GM12878 (cell line): ENCODE measurements at places on chromosomes 7 and 10.

DNA sequence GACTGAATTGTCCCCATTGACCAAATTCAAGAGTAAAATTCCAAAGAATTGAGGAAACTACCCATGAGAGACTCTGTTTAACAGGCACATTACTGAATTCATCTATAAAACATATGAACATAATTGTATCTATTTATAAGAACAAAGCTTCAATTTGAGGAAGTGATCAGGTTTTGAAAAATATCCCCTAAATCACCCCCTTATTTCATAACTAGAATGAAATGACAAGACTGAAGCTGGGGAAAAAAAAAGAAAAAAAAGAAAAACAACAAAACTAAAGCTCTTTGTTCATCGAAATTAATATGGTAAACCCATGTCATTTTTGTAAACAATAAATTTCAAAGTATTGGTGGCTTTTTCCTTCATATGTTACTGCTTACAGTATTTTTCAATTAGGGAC, 184.9 kb upstream of the SEMA3A start:
- no peak for DNase-seq

DNA sequence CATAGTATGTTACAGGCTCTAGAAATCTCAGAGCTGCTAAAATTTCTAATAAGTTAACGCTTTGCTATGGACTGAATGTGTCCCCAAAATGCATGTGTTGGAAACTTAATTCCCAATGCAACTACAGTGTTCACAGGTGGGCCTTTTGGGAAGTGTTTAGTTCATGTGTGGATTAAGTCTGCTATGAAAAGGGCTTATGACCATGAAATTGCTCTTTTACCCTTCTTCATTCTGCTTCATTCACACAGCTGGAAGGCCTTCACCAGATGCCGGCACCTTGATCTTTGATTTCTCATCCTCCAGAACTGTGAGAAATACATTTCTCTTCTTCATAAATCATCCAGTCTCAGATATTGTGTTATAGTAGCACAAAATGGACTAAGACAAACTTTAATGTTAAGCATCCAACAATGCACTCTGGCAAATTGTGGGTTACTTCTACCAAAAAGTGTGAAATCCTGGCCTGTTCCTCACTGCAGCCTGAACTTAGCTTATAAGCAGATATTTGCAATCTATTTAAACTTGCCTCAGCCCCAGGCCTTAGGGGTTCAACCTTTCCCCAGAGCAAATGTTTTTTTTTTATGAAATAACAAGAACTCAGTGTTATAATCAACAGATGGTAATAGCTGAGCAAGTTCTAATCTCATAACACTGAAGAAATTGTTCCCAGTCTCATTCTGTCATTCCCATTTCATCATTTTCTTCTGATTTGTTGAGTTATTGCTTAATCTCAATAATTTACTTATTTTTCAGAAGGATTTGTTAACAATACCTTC, 523.6 kb downstream of the KIF20B start:
- DNase-seq: no peak

DNA sequence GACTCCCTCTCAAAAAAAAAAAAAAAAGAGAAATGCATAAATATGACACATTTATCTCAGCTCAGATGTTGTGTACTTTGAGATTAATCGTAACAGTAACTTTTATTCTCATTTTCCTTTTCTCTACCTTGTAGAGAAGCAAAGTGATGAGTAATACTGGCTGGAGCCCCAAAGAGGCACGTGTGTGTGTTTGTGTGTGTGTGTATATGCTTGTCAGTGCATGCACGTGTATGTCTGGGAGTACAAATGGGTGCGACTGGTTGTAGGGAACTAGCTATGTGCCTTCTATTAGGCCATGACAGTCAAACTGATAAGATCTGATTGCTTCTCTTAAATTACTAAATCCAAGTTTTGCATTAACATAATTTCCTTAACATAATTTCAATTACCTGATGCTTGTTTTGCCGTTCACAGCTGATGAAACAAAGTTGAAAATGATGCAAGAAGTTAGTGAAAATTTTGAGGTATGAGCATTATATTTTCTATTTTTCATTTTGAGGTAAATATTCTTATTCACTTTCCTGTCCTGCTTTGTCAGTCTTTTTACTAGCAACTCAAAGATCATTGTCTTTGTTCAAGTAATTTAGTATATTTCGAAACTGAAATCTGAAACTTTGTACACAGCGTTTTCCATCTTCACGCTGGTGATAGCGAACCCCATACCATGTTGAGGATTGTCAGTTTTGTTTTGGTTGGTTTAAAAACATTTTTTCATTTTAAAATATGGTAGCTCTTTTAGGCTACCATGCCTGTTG, 3.4 kb downstream of the TRRAP start:
- no peak for DNase-seq

DNA sequence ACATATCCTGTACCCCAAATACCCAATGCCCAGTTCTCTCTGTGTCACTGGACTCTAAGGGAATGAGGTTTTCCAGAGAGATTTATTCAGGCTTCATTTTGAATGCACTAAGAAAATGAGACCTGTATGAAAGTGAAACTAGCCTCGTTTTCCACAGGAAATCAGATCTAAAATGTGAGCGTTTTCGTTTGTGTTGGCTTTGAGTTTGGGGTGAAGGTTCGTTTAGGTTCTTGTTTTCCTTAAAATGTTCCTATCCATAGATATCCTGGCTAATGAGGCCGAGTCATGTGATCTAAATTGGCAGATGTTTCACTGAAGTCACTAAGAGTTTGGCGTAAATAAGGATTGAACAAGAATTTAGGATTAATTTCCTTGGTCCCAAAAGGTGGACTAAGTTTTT, 90.9 kb upstream of the BMPER start:
- DNase-seq: no peak

- no peak for DNase-seq
Observed at GRCh38 chr10:6530966-6531365, 49.1 kb downstream of the PRKCQ start.

DNA sequence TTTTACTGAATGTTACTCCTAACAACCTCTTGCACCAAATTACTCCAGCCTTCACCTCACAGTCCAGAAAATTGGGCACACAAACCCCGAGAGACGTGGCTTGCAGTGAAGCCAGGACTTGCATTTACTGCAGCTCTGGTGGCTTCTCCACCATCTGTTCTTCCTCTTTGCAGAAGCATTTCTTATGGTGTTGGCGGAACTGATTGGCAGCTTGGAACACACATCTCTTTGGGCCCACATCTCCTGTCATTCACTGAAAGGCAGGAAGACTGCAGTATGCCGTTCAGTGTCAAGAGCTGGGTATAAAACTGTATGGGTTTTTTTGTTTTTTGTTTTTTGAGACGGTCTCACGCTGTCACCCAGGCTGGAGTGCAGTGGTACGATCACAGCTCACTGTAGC, 38.3 kb upstream of the PRKAR1B start:
- no peak for DNase-seq

GRCh38 chr10:24953675-24954074, 1.3 kb upstream of the PRTFDC1 start:
- no peak for DNase-seq

- no peak for DNase-seq
Observed at GRCh38 chr10:72911758-72912157, 18.2 kb downstream of the OIT3 start.

DNA sequence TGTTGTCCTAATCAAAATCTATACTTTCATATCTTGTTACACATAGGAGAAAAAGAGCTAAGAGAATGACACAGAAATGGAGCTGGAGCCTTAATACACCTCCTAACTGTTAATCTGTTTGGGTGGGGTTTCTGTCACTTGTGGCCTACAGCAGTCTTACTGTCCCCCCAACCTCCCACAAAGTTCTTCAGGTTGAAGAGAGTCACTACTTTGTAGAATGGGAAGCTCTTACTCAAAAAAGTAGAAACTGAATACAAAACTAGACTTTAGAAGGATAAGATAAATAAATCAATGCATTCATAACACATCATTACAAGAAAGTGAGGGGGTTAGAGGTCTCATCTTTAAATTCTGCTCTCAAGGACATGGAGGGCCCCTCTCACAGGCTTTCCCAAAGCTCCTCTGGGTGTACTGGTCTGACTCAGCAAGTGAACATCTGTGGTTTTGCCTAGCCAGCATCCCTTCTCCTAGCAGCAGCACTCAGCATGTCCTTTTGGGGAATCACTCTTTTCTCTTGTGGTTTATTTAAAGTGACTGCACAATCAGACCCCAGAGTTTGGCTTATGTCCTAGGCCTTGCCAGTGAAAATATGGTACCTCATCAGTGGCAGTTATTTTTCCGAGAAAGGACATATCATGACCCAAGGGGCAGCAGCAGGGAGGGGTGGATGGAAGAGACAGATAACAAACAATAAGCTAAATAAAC, 2.0 kb upstream of the BLVRA start:
- DNase-seq: no peak

- no peak for DNase-seq
Observed at GRCh38 chr7:148924011-148924410, 39.9 kb upstream of the EZH2 start.

GRCh38 chr7:142301923-142302550, 44.2 kb upstream of the PRSS58 start:
- no peak for DNase-seq

- DNase-seq: no peak
Observed at GRCh38 chr7:26399736-26400135, 108.1 kb downstream of the SNX10 start.

GRCh38 chr7:30787486-30787885, 16.3 kb downstream of the MINDY4 start:
- no peak for DNase-seq

GRCh38 chr10:35216303-35216905, 89.8 kb downstream of the CREM start:
- DNase-seq: no peak

DNA sequence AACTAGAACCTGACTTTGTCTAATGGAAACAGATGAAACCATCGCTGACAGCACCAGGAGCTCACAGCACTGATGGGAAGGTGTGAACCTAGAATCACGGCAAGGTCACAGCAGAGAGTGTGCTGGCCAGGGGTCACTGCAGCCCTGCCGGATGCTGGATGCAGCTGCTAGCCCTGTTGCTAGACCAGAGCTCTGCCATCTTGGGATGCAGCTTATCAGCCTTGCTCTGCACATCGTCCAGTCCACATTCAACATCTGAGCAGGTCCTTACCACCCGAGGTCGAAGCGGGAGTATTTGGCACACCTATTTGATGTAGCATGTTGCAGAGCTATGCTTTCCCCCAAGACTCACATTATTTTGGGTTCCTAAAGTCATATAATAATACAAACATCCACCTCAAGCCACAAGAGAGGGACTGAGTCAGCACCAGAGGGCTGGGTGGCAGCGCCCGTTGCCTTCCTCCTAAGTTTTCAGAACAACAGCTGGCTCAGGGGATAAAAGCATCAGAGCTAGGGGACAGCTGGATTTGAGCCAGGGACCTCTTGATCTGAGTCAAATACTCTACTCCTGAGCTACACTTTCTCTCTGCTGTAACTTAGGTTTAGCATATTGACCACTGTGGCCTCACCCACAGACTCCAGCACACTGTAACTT, 135.3 kb downstream of the ZNF467 start:
- DNase-seq: no peak

- DNase-seq: no peak
Observed at GRCh38 chr10:78316451-78316931, 282.8 kb downstream of the RPS24 start.

DNA sequence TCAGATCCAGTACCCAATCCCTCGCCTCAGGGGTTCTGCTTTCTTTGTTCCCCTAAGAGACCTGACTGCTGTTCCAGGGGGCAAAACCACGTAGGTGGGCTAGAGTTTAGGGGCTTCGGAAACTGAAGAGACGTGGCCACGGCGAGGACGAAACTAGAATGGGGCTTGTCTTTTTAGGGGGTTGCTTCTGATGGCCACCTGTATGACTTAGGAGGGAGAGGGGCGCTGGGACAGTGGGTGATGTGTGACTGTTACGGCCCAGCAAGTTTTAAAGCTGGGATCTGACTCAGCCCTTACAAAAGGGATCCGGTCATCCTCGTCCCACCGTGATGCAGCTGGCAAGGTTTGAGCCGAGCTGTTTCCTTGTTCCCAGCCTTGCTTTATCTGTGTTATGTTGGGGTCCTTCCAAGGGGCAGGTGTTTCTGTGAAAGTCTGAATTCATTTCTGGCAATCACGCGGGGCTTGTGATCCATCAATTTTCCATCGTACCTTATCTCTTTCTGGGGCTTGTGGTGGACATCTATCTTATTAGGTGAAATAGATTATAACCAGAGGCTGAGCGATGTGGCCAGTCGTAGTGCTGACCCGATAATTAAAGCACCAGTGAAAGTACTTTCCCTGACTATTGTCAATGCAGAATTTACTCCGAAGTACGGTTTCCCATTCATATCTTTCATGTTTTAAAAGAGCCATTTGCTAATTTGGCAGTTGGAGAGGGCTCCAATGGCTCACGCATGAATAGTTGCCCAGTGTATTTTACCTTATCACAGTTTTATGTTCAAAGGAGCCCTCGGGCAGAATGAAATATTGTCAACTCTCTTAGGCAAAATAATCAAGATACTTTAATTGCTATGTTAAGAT, 830 bp downstream of the MET start:
- no peak for DNase-seq

DNA sequence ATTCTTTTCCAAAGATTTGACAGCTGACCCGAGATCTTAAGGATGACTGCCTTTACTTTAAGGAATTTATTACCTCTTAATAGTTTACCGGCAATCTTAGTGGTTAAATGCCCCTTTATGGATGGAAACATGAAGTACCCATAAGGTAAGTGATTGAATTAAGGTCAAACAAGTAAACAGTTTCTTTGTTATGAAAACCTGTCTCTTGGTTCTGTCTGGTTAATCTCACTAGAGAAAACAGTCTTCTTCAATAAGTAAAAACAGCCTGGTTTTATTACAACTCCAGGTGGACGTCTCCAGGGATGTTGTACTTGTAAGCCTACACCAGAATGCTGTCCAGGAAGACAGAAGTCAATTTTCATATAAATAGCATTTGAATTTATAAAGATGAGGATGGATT, 161.8 kb upstream of the MTPN start:
- no peak for DNase-seq

GRCh38 chr7:50543776-50544442, 21.3 kb downstream of the DDC start:
- no peak for DNase-seq

- DNase-seq: no peak
Observed at GRCh38 chr10:127146661-127147060, 49.7 kb downstream of the INSYN2A start.

DNA sequence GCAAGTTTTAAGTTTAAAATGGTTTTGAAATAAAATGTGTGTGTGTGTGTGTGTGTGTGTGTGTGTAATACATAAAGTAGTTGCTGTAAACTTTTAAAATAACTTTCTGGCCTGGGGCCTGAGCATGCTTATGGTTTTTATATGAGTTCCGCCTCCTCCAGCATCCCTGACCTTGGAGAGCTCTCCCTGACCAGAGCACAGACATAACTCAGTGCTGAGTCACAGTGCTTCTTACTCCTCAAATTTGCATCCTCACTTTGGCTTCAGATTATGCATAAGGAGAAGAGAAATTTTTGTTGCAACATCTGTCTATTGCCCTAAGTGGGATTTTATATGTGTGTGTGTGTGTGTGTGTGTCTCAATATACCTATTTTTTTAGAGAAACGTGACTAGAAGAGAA, 200.8 kb downstream of the ELMO1 start:
- DNase-seq: no peak

GRCh38 chr7:142412551-142413193, 154.8 kb upstream of the PRSS58 start:
- no peak for DNase-seq
